ENCODE measurements at places on chromosomes 7 and 10.

DNA sequence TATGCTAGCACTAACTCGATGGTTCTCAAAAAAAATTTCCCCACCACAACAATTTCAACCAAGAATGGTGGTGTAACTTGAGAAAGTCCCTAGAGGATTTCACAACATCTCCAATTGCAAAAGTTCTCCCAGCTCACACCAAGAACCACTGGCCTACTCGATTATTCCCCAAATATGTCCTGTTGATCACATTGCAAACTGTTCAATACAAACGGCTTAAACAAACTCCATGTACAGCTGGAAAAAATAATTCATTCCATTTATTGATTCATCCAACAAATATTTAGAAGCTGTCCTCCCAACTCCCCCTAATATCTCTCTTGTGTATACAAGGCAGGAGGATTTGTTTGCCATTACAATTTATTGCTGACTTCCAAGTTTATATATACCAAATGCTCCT is 19.1 kb downstream of the TMEM176B start:
- DNase-seq, result no peak

GRCh38 chr7:12504149-12504548 is 66.4 kb upstream of the SCIN start:
- DNase-seq, result no peak

- no peak for DNase-seq
Observed at GRCh38 chr7:46658281-46658680, 737.2 kb upstream of the IGFBP3 start.

GRCh38 chr7:4049202-4049601 is 632.9 kb upstream of the FOXK1 start:
- DNase-seq, result no peak

DNA sequence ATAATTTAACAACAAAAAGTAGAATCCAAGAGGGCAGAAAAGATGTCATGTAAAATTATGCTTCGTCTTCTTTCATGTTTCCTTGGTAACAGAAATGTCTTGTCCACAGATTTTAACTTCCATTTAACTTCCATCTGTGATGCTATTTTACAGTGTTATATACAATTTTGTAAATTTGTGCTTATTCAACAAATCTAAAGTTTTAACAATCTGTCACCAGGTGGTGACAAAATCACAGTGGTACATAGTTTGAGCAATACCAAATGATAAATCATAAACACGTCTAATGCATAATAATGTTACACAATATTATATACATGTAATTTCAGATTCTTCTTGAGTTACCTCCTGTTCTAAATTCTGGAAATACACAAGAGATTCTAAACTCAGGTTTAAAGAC is 784.4 kb upstream of the CELF2 start:
- no peak for DNase-seq

All from stimulated activated CD4-positive, alpha-beta T cell treated with anti-CD3 and anti-CD28 coated beads, Interleukin-15, amount 100 ng/mL, for 1 hour (primary cell).